Fibroblast of skin of scalp (primary cell): ENCODE measurements at places on chromosomes 4 and X.
A peak's percentile ranks its signal among the peaks of the same experiment; 100 is the strongest.

GRCh38 chr4:8192748-8193738, 6.0 kb upstream of the SH3TC1 start:
- peak; percentile 40 for DNase-seq

- DNase-seq: no peak
These were observed 64.6 kb upstream of the PPP3CA start for GRCh38 chr4:101411926-101412325.

DNA sequence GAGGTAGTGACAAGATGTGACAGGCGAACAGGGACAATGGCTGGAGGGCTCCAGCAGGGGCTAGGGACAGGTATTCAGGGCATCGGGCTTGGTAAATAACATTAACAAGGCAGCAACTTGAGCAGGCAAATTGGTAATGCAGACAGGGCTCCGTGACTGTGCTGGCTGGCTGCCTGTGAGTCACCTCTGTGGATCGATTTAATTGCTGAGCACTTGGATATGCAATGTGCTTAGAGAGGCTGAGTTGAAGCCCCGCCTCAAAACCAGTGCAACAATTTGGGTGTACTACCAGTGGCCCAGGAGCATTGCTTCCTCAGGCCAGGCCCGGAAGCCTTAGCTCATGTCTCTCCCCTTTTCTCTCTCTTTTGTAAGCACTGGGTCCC, 19.5 kb downstream of the CNGA2 start:
- DNase-seq: peak; percentile 79

GRCh38 chrX:4181782-4182407, 468.4 kb upstream of the PRKX start:
- DNase-seq: no peak
